Sigmoid colon (tissue), 7 donors: ENCODE measurements at places on chromosomes 6 and 20.

- peak; percentile 76 for DNase-seq
These were observed 80.2 kb downstream of the CARMIL1 start for GRCh38 chr6:25359191-25359861.

- peak; percentile 71 for DNase-seq
These were observed 504 bp downstream of the B4GALT5 start for GRCh38 chr20:49712996-49713752.

DNA sequence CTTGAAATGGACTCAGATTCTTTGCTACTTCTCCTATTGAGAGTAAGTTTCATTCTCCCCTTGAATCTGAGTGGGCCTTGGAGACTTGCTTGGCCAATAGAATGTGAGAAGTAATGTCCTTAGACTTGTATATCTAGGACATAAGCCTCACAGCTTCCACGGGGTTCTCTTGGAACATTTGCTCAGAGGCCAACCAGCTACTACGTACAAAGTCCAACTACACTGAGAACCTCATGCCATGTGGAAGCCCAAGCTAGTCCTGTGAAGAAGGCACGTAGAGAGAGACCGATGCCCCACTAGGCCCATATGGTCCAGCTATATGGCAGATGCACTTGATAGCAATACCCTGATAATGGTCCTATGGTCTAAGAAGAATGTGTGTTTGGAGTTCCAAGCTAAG, 22.9 kb downstream of the TMEM14A start:
- no peak for DNase-seq

DNA sequence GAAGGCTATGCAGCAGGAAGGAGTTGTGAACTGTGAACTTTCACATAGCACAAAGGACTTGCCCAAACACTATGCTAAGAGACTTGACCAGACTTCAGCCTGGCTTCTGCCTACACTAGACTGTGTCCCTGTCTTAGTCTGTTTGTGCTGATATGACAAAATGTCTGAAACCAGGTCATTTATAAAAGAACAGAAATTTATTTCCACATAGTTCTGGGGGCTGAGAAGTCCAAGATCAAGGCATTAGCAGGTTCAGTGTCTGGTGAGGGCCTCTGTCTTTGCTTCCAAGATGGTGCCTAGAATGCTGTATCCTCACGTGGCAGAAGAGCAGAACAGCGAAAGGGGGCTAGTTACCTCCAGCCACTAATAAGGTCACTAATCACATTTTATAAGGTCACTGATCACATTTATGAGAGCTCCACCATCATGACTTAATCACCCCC, 16.0 kb upstream of the MCM3 start:
- DNase-seq = no peak

- no peak for DNase-seq
These were observed 14.3 kb upstream of the SERINC3 start for GRCh38 chr20:44536175-44536574.

DNA sequence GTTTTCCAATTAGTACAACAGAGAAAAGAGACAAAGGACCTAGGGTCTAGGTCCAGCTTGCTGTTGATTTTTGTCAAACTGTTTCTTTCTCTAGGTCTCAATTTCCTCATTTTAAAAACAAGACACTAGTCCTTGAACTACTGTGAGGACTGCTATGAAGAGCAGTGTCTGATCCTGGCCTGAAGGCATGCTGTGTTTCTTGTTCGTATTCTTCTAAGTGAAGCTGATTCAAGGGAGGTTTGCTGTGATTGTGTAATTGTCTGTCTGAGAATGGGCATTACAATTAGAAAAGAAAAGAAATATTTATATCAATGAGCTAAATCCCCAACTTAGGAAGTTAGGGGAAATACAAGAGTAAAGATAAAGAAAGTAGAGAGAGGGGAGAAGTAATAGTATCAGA, 228.2 kb upstream of the SUPT3H start:
- DNase-seq = no peak

- no peak for DNase-seq
These were observed 139.9 kb downstream of the KCNQ5 start for GRCh38 chr6:72761761-72762160.

GRCh38 chr6:162184465-162184864, 543.1 kb downstream of the PRKN start:
- no peak for DNase-seq

DNA sequence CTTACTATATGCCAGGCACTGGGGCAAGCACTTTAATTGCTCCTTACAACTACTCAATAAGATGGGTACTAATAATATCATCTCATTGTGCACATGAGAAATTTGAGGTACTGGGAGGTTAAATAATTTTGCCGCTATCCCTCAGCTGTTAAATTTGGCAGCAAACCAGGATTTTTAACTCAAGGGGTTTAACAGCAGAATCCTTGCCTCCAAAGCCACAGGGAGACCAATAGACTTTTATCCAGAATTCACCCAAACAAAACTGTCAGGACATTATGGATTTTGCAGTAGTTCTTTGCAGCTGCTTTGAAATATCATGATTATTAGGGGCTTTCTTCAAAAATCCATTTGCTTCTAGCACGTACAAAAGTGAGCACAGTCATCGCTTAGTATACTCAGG, 136.2 kb downstream of the RPS12 start:
- DNase-seq = no peak

GRCh38 chr6:44133003-44133931, 5.9 kb downstream of the TMEM63B start:
- DNase-seq = peak; percentile 80

GRCh38 chr6:19831358-19831757, 5.8 kb upstream of the ID4 start:
- DNase-seq = no peak
